ENCODE measurements at places on chromosomes 3 and 15.

GRCh38 chr3:79067734-79068133, 700.1 kb downstream of the ROBO1 start:
- DNase-seq: no peak

DNA sequence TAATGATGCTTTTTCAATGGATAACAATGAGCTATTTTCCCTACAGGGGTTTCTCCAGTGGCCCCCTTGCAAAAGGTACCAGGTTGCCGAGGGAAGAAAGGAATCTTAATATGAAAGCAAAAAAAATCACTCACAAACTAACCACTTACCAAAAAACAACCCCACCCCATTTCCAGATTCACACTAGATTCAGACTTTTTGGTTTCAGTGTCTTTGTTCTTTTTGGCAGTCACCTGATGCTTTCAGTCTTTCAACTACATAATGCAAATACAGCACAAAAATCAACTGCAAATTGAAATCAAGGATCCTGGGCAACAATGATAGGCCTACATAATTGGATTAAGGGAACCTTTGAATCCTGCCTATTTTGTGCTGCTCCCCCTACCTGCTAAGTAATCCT, 71.1 kb upstream of the RAP2B start:
- no peak for DNase-seq

- no peak for DNase-seq
These were observed 6.6 kb downstream of the EHD4 start for GRCh38 chr15:41965441-41966413.

GRCh38 chr3:172530566-172530965, 7.3 kb upstream of the TNFSF10 start:
- DNase-seq: no peak

GRCh38 chr3:40753951-40754350, 229.2 kb downstream of the ZNF621 start:
- DNase-seq: no peak

DNA sequence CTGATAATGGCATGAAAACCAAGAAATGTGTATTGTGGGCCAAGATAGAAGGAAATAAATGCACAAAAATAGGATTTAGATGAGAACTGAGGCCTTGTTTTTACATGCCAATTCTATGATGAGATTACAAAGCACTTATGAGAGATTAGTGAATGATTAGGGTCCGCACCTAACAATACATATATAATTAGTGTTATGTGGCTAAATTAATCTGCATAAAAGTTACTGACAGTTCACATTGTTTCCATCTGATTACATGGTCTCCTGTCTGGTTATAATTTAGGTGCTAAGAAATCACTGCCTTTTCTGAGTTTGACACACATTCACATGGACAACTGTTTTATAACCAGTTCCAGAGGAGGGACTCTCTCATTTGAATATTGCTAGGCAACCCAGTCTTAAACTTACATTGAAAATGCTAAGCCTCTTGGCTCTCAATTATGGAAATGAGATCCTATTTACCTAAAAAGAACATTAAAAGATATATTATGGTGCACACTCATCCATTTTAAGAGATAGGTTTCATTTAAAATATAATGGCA, 117.0 kb upstream of the ARL6 start:
- DNase-seq: no peak

GRCh38 chr15:64642875-64643274, 132.5 kb downstream of the RBPMS2 start:
- DNase-seq: no peak

- no peak for DNase-seq
These were observed 17.7 kb downstream of the SLC35G2 start for GRCh38 chr3:136836511-136837156.

DNA sequence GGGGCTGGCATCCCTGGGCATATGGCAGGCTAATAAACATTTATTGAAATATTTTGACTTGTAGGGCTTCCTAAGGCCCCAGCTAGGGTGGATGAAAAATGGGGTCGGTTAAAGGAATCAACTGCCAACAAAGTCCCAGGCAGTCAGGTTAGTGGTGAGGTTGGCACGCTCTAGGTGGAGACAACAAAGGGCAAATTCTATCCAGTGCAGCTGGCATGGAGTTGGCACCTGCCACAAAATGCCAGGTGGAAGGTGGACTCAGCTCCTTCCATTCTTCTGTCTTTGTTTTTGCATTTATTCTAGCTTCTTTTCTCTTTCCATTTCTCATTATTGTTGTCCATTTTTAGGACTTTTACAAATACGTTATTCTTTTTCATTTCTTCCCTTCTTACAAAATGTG, 31.0 kb downstream of the LCMT2 start:
- DNase-seq: no peak

GRCh38 chr3:187208159-187208558, 10.9 kb downstream of the RTP1 start:
- no peak for DNase-seq

- DNase-seq: no peak
These were observed 10.8 kb upstream of the GRIP2 start for GRCh38 chr3:14550651-14551611.

- DNase-seq: no peak
These were observed 250.7 kb downstream of the OPA1 start for GRCh38 chr3:193843474-193844301.

- no peak for DNase-seq
These were observed 38.5 kb downstream of the TPRG1 start for GRCh38 chr3:189210251-189210770.

DNA sequence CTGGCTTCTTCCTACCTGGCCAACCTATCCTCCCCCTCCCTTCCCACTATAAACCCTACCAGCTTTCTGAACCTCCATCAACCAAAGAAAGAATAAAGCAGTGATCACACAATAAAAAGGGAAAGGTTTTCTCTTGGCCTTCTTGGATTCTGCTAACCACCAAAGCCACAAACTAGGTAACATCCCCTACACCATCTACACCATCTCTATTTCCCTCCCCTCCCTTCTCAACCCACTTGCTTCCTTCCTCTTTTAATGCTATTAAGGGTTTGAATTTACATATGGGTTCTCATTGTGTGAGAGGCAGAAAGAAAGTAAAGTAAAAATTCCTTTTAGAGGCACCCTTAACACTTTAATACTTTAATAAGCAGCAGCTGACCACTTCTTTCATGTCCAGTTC, 25.8 kb upstream of the RSL24D1 start:
- DNase-seq: no peak

DNA sequence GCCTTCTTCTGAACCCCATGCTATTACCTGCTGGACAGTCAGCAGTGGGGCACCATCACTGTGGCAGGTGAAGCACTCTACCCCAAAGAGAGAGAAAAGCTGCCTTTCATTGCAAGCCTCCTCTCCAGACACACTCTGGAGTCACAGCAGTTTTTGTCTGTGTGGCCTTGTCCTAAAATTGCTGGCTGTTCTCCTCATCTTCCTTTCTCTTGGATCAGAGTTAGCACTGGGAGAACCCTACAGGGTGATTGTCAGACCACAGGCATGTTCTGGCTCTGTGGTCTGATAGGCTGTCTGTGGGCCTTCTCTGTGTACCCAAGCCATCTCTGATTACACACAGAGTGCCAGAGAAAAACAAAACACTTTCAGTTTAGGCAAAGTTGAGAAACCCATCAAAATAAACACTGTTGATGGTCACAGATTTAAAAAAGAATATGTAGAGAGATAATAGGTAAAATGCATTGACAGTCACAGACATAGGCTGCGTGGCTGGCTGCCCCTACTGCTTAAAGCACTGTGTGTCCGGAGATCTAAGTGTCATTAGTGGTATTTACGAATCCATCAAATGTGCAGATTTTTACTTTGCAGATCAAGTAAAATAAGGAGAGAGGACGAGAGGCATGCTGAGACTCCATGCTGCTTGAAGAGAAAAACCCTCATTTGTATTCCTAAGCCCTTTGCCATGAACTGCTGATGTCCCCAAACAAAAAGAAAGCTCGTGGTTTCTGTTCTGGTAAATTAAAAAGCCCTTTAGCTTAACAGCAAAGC, 689.9 kb downstream of the TUSC7 start:
- DNase-seq: no peak

- DNase-seq: no peak
These were observed 136.5 kb downstream of the ALCAM start for GRCh38 chr3:105503191-105503593.

DNA sequence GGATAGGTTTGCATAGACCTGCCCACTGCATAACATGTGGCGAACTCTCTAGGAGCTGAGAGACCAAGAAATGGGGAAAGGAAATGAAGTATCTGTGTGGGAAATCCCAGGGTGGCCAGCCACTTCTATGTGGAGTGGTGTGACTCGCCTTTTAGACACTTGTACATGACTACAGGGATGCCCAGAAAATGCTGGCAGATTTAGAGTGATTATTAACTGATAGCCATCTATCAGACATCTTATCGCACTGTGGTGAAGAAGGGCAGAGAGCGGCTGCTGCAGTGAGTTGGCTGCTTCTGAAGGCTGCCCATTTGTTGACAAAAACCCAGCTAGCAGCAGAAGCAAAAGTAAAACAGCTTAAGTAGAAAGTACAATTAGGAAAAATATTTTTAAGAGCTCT, 18.1 kb upstream of the STAC start:
- no peak for DNase-seq

DNA sequence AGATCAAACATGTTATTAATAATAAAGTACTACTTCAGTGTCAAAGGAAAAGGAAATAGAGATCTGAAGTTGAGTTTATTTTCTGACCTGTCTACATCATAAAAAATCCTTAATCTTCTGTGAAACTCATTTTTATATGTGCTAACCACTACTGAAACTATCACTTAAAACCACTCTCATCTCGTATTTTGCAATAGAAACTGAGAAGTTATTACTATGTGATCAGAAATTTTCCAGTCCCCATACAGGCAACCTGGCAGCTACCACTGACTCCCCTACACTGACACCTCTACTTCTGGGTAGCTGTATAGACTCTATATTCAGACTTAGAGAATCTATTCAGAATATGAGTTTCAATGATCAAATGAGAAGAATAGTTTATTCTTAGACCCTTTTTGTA, 8.3 kb downstream of the HDGFL3 start:
- DNase-seq: no peak

DNA sequence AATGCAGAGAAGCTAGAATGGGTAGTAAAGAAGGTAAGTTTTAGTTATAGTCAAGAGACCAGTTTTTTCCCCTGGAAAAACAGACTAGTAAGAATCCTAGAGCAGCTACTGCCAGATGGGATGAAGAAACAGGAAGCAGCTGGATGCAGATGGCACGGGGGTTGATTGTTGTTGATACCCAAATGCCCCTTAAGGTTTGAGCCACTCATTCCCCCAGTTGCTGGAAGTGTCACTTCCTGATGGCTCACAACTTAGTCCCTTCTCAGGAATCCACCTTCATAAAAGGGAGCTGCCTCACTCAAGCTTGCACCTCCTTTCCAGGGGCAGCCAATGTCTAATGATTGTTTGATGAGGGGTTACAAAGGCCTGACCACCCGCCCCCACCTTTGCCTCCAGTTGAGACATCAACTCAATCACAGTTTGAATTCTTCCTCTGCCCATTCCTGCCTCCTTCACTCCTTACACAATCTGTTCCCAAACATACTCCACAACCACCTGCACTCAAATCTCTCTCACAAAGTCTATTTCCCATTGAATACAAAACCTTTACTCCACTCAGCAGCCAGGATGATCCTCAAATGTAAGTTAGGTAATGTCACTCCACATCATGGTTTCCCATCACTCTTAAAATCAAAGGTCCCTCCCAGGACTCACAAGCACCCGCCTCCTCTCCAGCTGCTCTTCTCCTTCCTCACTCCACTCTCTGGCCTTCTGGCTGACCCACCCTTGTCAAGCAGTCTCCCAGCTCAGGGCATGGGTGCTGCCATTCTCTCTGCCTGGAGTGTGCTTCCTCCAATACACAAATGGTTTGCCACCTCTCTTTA, 450.1 kb upstream of the THBS1 start:
- DNase-seq: no peak

- DNase-seq: no peak
These were observed 60.8 kb upstream of the ZBTB38 start for GRCh38 chr3:141307351-141308059.

DNA sequence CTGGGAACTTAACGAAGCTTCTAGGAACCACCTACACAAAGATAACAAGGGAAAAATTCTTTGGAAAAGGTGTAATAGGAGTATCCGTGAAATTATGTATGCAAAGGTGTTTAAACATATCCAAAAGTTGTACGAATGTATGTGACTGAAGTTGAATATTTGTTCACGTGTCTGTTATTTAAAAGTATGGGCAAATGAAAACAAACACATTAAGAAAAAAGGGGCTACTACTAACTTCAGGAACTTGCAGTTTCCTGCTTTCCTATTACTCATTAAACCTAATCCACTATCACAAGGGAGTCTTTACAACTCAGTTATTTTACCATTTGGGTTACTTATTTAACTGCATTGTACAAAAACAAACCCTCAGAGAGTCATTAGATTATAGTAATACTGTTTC, 33.9 kb upstream of the GRAMD1C start:
- no peak for DNase-seq

GRCh38 chr3:195154111-195154791, 116.7 kb downstream of the XXYLT1 start:
- DNase-seq: no peak

DNA sequence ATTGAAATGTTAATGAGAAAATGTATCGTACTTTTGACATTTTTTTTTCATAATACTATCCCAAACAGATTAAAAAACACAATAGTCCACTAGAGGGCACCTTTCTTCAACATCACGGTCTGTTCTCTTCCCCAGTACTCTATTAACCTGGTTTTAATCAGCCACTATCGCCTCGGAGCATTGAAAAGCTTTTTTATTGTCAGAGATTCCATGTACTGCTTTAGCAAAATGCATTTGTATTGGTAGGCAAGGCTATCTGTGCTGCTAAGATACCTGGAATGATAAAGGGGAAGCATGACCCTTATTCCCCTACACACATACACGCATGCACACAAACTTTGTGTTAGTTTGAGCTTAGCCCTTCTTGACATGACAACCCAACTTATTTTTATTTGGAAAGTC, 160.1 kb upstream of the IL12A start:
- DNase-seq: no peak

DNA sequence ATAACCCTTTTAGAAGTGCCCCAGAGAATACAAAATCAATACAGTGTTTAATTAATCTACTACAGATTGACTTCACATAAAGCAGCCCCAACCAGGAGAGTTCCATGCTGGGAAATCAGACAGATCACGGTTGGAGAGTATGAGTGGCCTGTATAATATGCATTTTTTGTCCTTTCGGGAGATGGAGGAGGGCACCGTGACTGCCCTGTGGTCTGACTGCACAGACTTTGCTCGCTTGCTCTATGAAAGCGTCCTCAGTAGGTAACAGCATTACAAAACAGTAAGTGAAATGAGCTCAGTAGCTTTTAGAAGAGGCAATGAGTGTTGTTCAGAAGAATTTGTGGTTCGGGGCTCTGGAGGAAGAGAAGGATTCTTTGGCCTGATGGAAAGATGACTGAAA, 34.2 kb upstream of the SKIL start:
- DNase-seq: no peak

Data from stimulated activated CD4-positive, alpha-beta T cell treated with anti-CD3 and anti-CD28 coated beads, TNF-alpha, amount 100 ng/mL, for 48 hours (primary cell).